ENCODE measurements at places on chromosomes 11 and 22.

GRCh38 chr11:126607374-126607773 is 251.9 kb downstream of the ST3GAL4 start:
- peak; percentile 7 for DNase-seq

GRCh38 chr22:50136581-50137015 is 33.9 kb upstream of the PANX2 start:
- DNase-seq: peak; percentile 82

DNA sequence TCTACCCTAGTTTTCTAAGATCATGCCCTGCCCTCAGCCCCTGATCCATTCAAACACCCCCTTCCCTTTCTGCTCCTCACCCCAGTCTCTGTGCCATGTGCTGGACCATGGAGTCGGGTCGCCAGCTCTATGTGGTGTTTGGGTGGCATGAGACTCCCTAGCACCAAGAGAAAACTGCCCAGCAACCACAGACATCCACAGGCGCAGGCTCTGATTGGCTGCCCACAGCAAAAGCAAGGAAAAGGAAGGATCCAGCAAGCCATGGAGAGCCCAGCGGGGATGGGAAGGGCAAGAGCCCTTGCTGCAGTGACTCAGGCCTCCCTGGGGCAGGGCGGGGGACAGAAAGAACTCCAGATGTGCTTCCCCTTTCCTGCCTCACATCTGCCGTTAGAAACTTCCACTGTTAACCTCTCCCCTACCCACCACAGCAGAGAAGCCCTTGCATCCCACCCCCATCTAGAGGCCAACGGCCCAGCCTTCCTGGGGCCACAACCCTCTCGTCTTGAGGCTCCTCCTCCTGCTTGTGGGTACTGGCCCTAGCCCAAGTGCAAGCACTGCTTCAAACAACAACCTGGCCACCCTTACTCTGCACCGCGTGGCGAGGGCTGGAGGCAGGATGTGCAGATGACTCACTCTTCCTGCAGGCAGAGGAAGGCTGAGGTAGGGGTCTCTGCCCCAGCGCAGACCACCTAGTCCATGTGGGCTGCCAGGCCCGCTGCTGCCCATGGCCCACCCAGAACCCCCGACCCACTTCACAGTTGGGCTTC is 9.7 kb upstream of the AHNAK start:
- DNase-seq: peak; percentile 89

- no peak for DNase-seq
Measured at GRCh38 chr22:27312966-27313855, 488.3 kb downstream of the MN1 start.

- DNase-seq: no peak
Measured at GRCh38 chr11:38710262-38710661, 2112.2 kb upstream of the RAG2 start.

- no peak for DNase-seq
Measured at GRCh38 chr22:35451592-35451991, 51.7 kb downstream of the MCM5 start.

GRCh38 chr11:94721565-94722292 is 46.4 kb upstream of the AMOTL1 start:
- DNase-seq: no peak

GRCh38 chr11:101441747-101442146 is 142.1 kb downstream of the TRPC6 start:
- peak; percentile 78 for DNase-seq

DNA sequence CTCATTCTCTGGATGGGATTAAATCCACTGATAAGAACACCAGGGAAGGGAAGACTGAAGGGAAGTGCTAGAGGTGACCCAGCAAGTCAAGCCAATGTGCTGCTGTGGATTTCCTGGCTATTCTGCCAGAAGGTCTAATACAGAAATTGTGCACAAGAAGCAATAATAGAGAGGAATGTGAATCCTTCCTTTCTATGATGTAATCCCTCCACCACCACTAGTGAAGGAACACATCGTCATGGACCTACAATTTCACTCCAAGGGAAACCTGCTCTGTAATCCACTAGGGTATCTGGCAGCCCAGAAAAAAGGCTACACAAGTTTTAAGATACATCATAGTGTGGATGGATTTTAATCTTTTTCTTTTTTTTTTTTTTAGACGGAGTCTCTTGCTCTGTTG is 17.4 kb downstream of the LARGE2 start:
- DNase-seq: no peak

GRCh38 chr11:41431784-41432183 is 27.7 kb downstream of the LRRC4C start:
- no peak for DNase-seq

- peak; percentile 34 for DNase-seq
Measured at GRCh38 chr11:74702383-74703007, 28.7 kb downstream of the CHRDL2 start.

DNA sequence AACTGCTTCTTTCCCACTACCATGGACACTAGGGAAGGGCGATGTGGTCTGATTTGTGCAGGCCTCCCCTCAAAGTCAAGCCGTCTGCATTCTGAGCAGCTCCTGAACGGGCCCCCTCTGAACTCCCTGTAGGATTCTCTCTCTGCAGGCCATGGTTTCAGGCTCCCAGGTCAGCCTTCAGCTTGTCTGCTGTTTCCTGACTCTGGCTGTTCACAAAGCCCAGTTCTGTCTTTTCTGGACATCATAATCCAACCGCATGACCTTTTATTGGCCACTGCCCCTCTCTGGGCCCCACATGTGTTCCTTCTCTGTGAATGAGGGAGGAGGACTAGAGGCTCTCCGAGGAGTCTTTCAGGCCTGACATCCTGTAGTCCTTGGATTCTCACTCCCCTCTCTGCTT is 161.0 kb downstream of the FEZ1 start:
- DNase-seq: no peak

DNA sequence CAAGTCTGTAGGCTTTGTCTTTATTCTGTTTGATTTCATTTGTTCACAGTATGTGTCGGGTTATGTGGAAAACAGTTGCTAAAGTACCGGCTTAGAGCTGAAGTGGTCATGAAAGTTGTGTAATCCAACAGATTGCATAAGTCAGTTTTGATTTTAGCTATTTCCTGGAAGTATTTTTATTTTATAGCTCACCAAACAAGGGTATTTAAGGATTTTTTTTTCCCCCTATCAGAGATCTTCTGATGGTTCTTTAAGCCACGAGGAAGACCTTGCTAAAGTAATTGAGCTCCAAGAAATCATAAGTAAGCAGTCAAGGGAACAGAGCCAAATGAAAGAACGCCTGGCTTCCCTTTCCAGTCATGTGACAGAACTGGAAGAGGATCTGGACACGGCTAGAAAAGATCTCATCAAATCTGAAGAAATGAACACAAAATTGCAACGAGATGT is 55.9 kb downstream of the PPFIA1 start:
- peak; percentile 30 for DNase-seq

GRCh38 chr22:29744902-29745301 is 21.9 kb downstream of the ZMAT5 start:
- DNase-seq: peak; percentile 58

- DNase-seq: no peak
Measured at GRCh38 chr11:65340226-65340625, 6.6 kb downstream of the DPF2 start.

DNA sequence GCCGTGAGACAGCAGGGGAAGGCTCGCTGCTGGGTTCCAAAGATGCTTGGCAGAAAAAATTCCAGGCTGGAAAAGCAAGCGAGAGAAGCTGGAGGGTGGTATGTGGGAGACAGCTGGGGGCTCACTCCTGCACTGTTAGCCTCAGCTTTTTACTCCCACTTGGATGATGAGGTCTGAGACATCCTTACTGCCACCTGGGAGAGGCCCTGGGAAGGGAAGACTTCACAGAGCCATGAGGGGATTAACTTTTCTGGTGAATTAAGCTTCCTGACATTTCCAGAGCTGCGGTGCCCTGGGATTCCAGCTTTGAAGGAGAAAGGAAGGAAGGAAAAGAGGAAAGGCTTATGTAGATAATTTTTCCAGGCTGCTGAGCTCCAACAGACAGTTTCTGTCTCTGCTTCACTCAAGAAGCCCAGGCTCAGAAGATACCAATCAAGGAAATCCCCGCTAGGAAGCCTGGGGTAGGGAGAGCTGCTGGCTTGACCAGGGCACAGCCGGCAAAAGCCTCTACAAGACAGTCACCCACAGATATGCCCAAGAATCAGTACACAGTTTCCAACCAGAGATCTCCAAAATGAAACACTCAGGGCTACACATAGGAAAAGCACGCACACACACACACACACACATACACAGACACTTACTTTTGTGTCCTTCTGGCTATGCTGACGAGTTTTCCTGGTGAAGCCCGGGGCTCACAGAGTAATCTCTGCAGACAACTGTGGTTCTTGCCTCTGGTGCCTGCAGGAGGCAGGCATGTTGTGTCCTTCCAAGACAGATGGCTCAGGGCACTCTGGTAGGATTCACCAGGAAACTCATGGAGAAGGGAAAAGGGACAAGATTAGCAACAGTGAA is 907 bp downstream of the MCHR1 start:
- no peak for DNase-seq

- no peak for DNase-seq
Measured at GRCh38 chr22:32465661-32466060, 1.4 kb upstream of the BPIFC start.

- no peak for DNase-seq
Measured at GRCh38 chr22:43819931-43820640, 8.0 kb upstream of the EFCAB6 start.

DNA sequence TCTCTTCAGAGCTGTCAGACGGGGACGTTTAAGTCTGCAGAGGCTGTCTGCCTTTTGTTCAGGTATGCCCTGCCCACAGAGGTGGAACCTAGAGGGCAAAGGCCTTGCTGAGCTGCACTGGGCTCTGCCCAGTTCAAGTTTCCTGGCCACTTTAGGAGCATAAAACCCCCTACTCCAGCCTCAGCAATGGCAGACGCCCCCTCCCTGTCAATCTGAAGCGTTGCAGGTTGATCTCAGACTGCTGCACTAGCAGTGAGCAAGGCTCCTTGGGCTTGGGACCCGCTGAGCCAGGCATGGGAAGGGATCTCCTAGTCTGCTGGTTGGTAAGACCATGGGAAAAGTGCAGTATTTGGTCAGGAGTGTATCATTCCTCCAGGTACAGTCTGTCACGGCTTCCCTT is 66.6 kb upstream of the TP53I11 start:
- DNase-seq: no peak

GRCh38 chr11:7569044-7569443 is 55.2 kb downstream of the PPFIBP2 start:
- peak; percentile 73 for DNase-seq

DNA sequence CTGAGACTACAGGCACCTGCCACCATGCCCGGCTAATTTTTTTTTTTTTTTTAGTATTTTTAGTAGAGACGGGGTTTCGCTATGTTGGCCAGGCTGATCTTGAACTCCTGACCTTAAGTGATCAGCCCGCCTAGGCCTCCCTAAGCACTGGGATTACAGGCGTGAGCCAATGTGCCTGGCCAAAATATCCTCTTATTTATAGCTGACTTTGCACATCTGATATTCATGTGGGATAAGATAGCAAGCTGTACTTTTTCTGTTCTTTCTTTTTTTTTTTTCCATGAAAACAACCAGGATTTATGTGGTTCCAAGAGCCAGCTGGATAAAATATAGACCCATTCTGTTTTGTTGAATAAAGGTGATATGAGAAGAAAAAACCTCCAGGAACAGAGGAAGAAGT is 12.1 kb upstream of the XBP1 start:
- DNase-seq: no peak

DNA sequence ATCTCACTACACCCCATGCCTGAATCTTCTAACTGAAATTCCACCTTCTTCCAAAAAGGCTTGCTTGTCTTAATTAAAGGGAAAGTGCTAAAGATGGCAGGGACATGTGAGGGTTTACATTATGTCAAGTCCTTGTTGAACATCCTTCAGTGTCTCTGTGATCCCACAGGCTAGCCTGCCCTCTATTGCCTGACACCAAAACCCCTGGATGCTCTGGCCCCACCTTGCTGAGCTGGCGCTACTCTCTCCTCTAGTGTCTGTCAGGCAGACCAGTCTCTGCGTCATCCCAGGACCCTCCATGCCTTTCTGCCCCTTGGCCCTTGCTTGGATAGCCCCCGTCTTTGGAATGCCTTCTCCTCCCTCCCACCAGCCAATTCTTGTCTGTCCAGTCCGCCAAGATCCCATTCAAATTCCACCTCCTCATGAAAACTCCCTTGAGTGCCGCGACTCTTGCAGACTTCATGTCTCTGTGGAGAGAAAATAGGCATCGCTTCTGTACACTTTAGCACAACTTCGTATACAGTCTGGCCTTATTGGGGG is 69.3 kb downstream of the PKNOX2 start:
- DNase-seq: no peak

GRCh38 chr22:30302810-30303138 is 13.5 kb upstream of the CASTOR1 start:
- no peak for DNase-seq

DNA sequence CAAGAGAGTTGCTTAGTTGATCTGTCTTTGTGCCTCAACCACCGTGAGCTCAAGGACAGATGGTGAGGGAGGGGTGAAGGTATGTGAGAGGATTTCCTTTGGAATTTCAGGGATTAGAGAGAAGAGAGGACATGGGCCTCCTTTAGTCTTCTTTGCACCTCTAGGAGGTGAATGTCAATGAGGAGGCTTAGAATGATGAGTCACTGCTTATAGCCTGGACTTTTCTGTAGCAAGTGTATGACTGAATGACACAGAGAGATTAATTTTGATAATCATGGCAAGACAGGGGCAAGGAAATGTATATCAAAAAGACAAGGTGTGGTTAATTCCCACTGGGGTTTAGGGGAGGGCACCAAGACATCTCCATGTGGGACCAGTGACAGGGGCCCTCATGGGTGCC is 947.3 kb upstream of the TENM4 start:
- no peak for DNase-seq

DNA sequence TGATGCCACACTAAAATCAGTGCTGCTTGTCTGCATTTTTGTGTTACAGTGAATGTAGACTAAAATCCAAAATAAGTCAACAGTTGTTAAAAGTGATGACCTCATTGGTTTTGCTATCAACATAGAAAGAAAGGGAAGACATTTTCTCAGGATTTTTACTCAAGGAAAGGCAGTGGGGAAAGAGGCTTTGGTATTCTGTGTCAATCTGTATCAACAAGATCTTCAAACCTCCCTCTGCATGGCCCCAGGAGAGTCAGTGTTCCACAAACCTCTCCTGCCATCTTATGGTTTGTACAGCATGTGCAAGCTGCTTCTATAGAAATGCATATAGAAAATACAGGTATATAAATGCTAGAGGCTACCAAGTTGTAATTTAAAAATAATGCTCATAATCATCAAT is 13.8 kb upstream of the OR51M1 start:
- peak; percentile 1 for DNase-seq

GRCh38 chr11:1382429-1382828 is 7.3 kb upstream of the BRSK2 start:
- no peak for DNase-seq

- no peak for DNase-seq
Measured at GRCh38 chr11:70916351-70916750, 336.0 kb downstream of the SHANK2 start.

- DNase-seq: no peak
Measured at GRCh38 chr11:34124885-34125668, 19.6 kb downstream of the NAT10 start.

- peak; percentile 97 for DNase-seq
Measured at GRCh38 chr11:114197799-114198500, 98.2 kb upstream of the NNMT start.

GRCh38 chr22:39214006-39214382 is 30.8 kb downstream of the PDGFB start:
- no peak for DNase-seq

GRCh38 chr11:69915151-69915500 is 95.9 kb upstream of the FGF3 start:
- DNase-seq: no peak
